Adrenal gland (tissue), 19 donors: ENCODE measurements at places on chromosomes 16 and 17. TPM values are rescaled to one million over a fixed set of nuclear protein-coding genes. Genes with fewer than 3 reads are reported as not detected.

Gene MEOX1
- 0.40 TPM for total RNA-seq

Gene KREMEN2
- not detected for total RNA-seq

GRCh38 chr17:56833809-56834379 is at the start of the genes C17orf67 and DGKE:
Gene C17orf67 (minus strand): TSS chr17:56833920. CDS start chr17:56815810, 18,110 bp downstream.
Gene DGKE (plus strand): TSS chr17:56834151. CDS start chr17:56834796, 645 bp downstream.
- peak; percentile 100 for DNase-seq

- DNase-seq, result no peak
These were observed 472.7 kb downstream of the KCNJ2 start for GRCh38 chr17:70642059-70642458.

- peak; percentile 88 for DNase-seq
These were observed 683 bp upstream of the PSMB3 start for GRCh38 chr17:38751808-38752307.

DNA sequence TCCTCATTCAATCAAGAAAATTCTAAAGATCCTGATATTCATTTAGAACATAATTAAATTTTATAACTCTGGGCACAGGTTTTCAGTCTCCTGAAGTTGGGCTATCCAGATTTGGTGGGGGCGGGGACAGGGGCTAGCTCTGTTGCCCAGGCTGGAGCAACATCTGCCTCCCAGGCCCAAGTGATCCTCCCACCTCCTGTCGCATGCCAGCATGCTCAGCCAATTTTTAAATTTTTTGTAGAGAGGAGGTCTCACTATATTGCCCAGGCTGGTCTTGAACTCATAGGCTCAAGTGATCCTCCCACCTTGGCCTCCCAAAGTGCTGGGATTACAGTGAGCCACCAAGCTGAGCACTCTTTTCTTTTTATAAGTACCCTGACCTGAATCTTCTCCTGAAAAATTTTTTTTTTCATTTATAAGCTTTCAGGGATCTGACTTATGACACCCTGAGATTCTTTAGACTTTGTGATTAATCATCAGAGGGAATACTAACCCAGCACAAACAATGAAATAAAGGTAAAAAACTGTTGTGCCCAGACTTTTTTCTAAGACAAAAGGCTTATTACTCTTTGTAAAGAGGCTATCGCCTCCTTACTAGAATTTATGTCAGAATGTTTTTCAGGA is 62.6 kb downstream of the TUBD1 start:
- DNase-seq, result no peak

- DNase-seq, result no peak
These were observed 1.3 kb upstream of the MPG start for GRCh38 chr16:76535-77272.

Gene CLEC10A
- 5.3 TPM for total RNA-seq

DNA sequence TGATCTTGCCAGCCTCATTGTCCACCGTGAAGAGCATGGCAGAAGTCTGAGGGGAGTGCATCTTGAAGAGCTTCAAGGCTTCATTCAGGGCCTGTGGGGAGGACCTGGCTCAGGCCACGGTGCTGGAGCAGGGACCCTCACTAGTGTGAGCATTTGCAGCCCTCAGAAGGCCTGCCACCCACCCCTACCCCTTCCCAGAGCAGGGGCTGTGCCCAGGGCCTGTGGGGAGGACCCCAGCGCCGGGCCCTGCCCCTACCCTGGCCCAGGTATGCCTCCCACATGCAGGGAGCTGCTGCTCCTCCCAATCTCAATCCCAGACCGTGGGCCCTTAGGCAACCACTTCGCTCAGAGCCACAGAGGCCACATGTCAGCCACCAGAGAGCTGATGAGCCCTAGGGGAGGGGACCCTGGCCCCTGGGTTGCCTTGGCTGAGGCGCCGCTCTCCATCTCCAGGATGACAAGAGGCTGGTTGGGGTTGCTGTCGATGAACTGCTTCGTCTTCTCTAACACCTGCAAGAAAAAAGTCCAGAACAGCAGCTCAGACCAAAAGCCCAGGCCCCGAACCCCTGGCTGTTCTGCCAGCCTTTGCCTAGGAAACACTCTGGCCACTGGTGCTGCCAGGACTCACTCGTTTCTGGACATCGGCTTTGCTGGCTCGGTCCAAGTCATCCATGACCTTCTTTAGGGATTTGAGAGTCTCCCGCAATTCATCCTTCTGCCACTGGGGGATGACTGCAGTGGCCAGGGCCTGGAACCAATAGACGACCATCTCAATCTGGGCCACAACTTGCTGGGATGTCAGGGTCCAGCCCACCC is 1.8 kb upstream of the EXOSC6 start:
- peak; percentile 50 for DNase-seq

Gene AP2B1
- 67.4 TPM for total RNA-seq

DNA sequence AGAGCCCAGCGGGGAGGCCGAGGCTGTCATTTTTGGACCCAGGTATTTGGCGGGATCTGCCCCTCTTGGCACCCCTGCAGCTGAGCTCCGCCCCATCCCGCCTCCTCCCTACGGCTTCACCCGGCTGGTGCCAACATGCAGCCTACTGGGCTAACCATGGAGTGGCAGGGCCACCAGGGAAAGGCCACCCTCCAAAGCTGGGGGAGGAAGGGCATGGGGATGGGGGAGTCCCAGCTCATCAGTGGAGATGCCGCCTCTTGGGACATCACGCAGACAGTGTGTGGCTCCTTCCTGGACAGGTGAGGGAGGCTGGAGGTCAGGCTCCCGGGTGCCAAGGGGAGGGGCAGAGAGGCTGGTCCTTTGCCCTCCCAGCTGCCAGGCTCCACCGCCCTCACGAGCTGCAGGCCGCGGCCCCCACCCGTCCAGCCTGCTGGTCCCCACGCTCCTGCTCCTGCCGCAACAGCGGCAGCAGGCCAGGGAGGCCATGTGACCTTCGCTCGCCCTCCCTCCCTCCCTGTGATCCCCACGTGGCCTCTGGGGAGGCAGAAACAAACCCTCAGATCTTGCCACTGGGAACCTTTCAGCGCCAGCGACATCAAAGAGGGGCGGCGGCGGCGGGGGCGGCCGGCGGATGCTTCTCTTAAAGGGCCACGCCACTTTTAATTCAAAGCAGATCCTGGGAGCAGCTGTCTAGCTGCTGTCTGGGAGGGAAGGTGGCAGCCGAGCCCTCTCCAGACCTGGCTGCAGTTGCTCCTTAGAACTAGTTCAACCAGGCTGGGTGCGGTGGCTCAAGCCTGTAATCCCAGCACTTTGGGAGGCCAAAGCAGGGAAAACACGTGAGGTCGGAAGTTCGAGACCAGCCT is 6.8 kb upstream of the NOTUM start:
- peak; percentile 90 for DNase-seq

Gene PRR35
- total RNA-seq, result not detected

- DNase-seq, result no peak
These were observed 8.9 kb downstream of the UNK start for GRCh38 chr17:75793460-75793859.

DNA sequence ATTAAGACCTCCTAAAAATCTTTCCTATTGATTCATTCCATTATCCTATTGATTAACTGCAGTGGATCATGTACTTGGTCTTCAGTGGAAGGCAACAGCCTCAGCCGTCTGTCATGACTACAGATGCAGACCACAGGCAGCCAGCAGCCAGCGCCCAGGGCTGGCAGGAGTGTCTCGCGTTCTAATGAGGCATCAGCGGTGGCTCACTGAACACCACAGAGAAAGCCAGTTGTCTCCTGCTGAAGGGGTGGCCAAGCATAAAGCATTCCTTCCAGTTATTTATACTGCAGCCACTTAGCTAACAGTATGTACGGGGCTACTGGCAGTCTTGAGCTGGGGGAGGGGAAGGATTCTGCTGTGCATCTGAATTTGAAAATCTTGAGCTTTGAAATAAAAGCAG is 214.3 kb downstream of the IRX3 start:
- DNase-seq, result no peak

Gene BTBD17
- total RNA-seq, result not detected

Gene CCL17
- total RNA-seq, result not detected

DNA sequence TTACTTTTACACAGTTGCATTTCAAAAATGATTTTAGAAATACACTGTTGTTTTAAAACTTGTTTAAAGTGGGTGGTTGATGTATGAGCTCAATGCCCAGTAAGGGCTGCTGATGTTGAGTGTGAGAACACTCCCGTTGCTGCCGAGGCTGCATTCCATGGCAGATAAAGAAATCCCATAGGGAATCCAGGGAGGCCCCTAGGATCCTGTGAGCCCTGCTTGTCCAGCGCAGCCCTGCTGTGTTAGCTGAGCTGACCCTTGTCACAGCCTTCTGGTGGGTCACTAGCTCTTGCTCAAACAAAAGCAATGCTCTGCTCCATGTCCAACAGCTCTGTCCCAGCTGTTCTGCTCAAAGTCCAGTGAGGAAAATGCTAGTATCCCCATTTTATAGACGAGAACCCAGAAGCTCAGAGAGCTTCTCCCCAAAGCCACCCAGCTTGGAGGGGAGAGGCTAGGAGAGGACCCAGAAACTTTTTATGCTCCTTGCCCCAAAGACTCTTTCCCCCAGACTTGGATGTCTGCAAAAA is 18.6 kb upstream of the COL1A1 start:
- peak; percentile 73 for DNase-seq

GRCh38 chr16:967546-968295 is 3.1 kb downstream of the LMF1 start:
- DNase-seq, result no peak

DNA sequence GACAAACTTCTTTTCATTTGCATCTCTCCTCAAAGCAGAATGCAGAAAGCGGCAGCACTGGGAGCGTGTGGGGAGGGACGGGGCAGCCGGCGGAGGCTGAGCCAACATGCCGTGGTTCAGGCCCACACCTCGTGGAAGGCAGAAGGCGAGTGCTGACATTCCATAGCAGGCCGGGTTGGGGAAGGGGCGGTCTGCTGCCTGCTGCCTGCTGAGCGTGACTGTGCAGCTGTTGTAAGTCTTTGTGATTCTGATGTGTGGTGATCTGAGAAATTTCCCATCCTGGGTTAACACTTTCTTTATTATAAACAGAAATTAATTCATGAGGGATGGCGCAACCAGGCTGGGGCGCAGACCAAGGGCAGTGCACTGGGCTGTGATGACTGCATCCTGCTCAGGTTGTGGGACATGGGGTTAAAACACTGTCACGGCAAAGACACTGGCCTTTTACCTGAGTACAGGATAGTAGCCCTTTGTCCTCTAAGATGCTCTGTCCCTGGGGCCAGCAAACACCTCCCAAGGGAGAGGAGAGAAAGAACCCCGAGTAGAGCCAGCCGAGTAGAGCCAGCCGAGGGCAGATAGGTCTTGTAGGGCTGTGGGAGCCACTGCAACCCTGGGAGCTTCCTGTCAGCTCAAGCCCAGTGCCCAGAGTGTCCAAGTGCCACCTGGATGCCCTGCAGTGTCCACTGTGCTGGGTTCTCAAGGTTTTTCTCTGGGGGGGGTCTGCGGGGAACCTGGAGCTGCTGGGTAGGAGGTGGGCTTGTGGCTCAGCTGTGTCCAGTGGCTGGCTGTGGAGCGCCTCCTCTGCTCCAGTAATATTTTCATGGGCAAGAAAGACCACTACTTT is 8.8 kb upstream of the DNASE1 start:
- no peak for DNase-seq

DNA sequence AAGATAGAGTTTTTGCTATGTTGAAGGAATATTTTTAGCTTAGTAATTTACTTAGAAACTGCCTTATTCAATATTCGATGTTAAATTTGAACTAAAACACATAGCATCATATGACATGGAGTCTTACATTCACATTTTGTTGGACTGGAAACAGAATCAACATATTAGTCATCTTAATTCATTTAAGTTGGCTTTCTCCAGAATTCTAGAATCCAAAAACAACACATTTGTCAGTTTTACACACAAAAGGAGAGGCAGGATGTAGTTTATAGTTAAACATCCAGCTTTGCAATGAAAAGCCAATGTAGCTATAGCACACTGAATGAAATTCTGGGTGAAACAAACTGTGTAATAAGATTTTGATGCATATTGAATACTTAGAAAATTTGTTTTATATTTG is 43.3 kb downstream of the WWOX start:
- no peak for DNase-seq

DNA sequence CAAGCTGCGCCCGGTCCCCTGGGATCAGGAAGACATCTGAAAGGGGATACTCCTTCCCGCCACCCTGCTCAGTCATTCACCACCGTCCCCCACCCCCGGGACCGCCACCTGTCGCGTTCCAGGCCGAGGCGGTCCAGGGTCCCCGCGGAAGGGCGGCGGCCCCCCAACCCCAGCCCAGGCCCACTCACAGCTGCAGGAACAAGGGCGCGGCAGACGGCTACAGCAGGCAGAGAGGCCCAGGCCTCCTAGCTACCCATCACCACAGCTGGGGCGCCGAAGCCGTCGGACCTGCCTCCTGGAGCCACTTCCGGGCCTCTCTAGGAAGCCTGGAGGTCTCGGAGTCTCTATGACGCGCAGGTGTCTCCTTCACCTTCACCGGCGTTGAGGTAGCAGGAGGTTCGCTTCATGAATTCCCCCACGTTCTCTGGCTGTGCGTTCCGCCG is at the start of gene SDR42E1:
SDR42E1 (minus strand) TSS at position 272 of the 443 bp plus-strand sequence. CDS start 10,612 bp downstream, outside the sequence.
- DNase-seq, result no peak

GRCh38 chr16:31273187-31273586 is 13.4 kb downstream of the ITGAM start:
- no peak for DNase-seq

Gene PRAC2
- total RNA-seq, result not detected

Gene NFATC2IP
- 11.8 TPM for total RNA-seq

DNA sequence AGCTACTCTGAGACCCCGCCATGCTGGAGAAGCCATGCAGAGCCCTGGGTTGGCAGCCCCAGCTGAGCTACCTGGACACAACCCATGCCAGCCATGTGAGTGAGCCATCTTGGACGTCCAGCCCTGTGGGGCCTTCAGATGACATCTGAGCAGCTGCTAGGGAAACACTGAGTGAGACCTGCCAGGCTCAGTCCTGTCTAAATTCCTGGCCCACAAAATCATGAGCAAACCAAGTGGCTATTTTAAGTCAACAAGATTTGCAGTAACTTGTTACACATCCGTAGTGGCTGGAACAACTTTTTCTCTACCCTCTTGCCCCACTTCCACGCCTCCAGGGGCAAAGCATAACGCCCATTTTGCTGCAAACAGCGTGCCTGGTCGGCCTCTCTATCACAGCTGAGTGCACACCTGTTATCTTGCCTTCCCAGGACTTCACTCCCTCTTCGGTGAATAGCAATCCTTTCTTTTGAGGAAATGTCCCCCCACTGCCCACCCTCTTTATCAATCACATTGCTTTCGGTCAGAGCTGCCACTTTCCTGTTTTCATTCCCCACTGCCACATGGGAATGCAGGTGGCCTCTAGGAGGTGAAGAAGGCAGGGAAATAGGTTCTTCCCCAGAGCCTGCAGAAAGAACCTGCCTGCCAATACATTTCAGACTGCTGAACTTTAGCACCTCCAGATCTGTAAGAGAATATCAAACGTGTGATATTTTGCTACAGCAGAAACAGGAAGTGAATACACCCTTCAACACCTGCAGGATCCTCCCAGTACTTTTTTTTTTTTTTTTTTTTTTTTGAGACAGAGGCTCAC is 7.4 kb upstream of the SCIMP start:
- DNase-seq, result no peak

Gene FADS6
- 12.4 TPM for total RNA-seq

Gene CISD3
- 17.2 TPM for total RNA-seq

Gene SLC12A3
- total RNA-seq, result 0.06 TPM
